ENCODE measurements at places on chromosomes 11 and 22.

- no peak for DNase-seq
Measured at GRCh38 chr11:75245356-75246005, 4.9 kb downstream of the TPBGL start.

DNA sequence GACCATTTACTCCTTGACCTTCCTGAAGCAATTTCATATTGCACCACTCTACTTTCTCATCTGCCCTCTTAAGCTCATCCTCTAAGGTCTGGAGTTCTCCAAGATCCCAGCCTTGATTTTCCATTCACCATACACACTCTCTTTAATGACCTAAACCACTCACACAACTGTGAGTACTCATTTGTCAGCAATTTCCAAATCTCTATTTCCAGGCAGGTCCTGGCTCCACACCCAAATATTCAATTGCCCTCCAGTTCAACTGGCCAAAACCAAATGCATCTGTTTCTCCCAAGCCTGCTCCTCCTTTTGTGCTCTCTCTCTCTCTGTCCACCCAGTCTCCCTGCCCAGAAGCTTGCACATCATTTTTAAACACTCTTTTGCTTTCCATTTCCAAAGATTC lies 39.6 kb downstream of the NEU3 start:
- no peak for DNase-seq

DNA sequence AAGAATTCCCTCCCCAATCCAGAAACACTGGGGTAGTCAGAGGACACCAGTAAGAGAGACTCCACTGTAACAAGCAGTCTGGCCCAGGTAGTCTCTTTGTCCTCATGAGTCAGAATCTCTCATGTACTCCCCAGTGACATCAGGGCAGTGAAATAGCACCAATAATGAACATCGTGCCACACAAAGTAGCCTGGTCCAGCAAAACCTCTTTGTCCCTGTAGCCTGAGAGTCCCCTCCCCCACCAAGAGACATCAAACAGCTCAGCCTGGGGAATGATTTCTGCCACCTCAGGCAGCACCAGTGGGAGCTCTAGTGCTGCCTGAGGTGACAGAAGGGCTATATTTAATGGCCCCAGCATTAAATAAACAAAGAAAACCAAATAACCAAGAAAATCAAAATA lies 88.1 kb downstream of the SBF2 start:
- no peak for DNase-seq

- no peak for DNase-seq
Measured at GRCh38 chr11:69297787-69298266, 3.9 kb downstream of the MYEOV start.

- DNase-seq = no peak
Measured at GRCh38 chr11:6771926-6772893, at the start of gene OR2AG2. Gene OR2AG2, minus strand, starts transcription at chr11:6771976. Its CDS starts 3,019 bp downstream, at chr11:6768957.

DNA sequence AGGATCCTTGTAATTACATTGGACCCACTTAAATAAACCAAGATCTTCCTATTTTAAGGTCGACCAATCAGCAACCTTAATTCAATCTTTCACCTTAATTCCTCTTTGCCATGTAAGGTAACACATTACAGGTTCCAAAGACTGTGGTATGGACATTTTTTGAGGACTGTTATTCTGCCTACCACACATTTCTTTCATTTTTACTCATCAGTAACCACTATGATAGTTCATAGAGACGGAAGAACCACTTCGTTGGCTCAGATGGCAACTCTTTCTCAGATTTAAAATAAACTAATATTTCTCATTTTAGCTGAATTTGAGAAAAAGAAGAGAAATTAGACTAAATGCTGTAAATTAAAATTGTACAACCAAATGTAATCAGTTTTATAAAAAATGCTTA lies 96.3 kb downstream of the PAX6 start:
- no peak for DNase-seq

GRCh38 chr11:129703846-129704245 lies 111.8 kb upstream of the TMEM45B start:
- DNase-seq = no peak

DNA sequence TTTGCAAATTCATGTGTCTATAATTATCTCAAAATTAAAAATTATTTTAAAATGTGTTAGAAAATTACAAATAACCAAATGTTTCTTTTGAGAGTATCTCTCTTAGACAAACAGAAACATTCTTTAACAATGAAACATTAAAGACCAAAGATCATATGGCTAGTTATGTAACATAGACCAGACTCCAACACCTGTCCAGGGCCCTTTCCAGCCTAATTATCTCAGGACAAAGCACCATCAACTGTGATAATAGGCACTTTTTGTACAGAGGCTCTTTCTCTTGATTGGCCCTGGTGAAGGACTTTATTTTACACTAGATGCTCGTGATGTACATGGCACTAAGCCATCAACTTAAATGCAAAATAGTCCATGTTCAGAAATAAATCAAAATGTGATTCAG lies 5.0 kb upstream of the PLEKHA7 start:
- no peak for DNase-seq

- no peak for DNase-seq
Measured at GRCh38 chr11:7031471-7031871, 11.2 kb downstream of the NLRP14 start.

All from mucosa of gallbladder (tissue), 1 donor.